Spinal cord (tissue), 10 donors: ENCODE measurements at places on chromosomes 4 and X. TPM values are rescaled to one million over a fixed set of nuclear protein-coding genes. Genes with fewer than 3 reads are reported as not detected.

EMD gene
- 19.5 TPM for total RNA-seq

IGSF1 gene
- total RNA-seq: 12.3 TPM

ENPP6 gene
- 53.3 TPM for total RNA-seq

DNA sequence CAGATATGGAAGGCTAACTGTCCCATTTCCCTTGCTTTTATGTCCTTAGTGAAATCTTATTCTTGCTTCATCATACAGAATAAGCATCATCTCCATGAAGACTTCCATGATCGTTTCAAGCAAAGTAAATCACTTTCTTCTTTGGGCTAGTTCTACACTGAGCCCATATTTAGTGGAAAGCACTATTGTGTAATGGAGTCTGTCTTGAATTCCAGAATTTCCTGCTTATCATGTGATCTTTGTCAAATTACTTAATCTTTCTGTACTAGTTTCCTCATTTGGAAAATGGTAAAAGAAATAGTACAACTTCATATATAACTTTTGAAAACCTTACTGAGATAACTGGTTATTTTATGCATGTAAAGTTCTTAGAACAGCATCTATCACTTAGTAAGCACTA is 7.6 kb downstream of the ANAPC10 start:
- DNase-seq: no peak

GRCh38 chr4:2831611-2832308 is 11.9 kb upstream of the ADD1 start:
- DNase-seq: no peak

DNA sequence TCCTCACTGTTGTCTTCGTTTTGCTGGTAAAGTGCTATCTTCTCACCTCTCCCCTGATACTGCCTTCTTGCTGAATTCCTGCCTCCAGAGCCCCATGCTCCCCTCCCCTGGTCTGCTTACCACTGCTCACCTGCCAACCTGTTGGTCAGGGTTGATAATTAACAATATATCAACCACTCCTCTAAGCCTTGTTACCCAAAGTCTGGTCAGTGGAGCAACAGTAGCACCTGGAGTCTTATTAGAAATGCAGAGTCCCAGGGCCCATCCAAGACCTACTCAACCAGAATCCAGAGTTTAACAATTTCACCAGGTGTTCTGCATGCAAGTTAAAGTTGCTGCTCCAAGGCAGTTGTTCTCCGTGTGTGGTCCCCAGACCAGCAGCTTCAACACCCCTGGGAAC is 55.0 kb downstream of the EFNB1 start:
- no peak for DNase-seq

GRCh38 chrX:2708592-2709188 is 17.6 kb downstream of the CD99 start:
- DNase-seq: no peak
